Stimulated activated CD4-positive, alpha-beta T cell treated with anti-CD3 and anti-CD28 coated beads, Interleukin-12 subunit alpha, Interleukin-12 subunit beta, amount 100 ng/mL, for 24 hours (primary cell): ENCODE measurements at places on chromosomes 6 and 20.

DNA sequence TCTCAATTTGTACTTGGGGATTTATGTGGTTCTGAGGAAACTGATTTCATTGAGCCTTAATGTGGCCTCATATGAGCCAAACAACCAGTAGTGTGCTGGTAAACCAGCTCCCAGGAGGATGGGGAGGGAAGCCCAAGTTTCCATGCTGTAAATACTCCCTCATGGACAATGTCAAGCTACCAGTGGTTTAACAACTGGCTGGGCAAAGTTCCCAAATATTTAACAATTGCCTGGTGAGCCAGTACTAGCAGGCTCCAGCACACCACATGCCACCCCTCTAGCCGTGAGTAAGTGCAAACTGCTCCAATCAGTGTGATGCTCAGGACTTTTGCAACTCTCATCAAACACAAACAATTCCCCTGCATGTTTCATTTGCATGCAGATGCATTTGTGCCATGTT is 19.2 kb upstream of the CDKN1A start:
- DNase-seq: no peak

GRCh38 chr20:8212286-8212685 is 80.2 kb downstream of the PLCB1 start:
- no peak for DNase-seq

- DNase-seq: no peak
Measured at GRCh38 chr6:131082335-131082734, 19.3 kb upstream of the EPB41L2 start.

- DNase-seq: no peak
Measured at GRCh38 chr6:37822851-37823682, 3.5 kb downstream of the ZFAND3 start.

DNA sequence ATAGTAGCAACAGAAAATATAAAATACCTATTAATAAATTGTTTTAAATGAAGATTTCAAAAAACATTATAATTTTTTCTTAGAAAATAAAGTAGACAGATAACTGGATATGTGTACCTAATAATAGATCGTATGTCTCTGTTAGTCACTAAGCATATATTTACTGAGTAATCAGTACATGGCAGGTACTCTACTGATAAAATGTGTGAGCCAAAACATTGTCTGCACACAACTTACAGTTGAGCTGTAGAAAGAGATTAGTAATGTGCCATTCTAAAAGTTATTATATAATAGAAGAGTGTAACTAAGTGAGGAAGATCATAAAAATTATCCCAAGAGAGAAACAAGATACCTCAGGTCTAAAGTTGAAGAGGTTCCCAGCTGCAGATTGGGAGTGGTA is 929.9 kb upstream of the EPHA7 start:
- no peak for DNase-seq
